Esophagus squamous epithelium (tissue), 5 donors: ENCODE measurements at places on chromosomes 1 and 21.

DNA sequence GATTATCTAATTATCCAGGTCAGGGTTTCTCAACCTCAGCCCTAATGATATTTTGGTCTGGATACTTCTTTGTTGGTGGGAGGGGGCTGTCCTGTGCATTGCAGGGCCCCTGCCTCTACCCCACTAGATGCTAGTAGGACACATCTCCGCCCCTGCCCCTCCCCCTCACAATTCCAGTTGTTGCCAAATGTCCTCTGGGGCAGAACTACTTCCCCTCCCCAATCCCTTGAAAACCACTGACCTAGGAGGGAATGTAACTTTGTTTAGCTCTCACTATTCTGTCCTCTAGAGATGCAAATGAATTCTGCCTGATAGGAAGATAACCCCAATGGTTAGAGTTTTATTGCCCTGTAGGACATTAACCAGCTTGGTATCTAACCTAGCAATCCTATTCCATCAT, 8.1 kb downstream of the CACNA1S start:
- no peak overlapping the region for H3K4me3 ChIP-seq
- DNase-seq, result no peak
- no peaks in the 10 kb centered on the region for H3K4me1 ChIP-seq
- H3K27ac ChIP-seq, result no peak overlapping the region
- no peaks in the 10 kb centered on the region for H3K27me3 ChIP-seq

DNA sequence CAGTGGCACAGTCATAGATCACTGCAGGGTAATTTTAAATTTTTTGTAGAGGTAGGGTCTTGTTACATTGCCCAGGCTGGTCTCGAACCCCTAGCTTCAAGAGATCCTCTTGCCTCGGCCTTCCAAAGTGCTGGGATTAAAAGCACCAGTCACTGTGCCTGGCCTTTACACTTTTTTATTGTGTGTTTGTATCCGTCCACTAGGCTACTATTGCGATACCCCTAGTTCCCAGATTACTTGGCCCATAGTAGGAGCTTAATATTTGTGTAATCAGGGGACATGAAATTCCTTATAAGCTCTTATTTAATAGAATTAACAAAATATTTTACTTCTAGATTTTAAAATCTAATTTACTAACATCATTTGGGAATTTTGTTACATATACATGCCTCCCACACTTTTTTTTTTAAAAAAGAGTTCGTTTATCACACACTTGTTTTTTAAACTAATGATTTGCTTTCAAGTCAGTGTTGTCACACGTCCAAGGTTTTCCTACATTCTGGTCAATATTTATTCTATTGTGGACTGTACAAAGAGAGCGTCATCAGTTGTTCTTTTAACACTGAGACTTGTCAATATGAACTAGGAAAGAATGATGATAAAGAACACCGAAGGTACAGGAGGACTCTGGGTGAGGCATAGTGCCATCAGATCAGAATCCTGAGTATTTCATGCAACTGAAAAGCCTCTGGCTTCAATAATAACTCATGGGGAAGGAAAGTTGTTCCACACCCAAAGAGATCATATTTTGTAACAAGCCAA, 63.7 kb downstream of the LEPR start:
- no peaks in the 10 kb centered on the region for H3K36me3 ChIP-seq
- no peak overlapping the region for H3K4me3 ChIP-seq
- H3K4me1 ChIP-seq, result no peaks in the 10 kb centered on the region

GRCh38 chr1:86082183-86082582, 74.4 kb downstream of the COL24A1 start:
- H3K36me3 ChIP-seq, result no peaks in the 10 kb centered on the region
- H3K27me3 ChIP-seq, result no peaks in the 10 kb centered on the region
- H3K4me1 ChIP-seq, result no peaks in the 10 kb centered on the region
- no peak for DNase-seq

DNA sequence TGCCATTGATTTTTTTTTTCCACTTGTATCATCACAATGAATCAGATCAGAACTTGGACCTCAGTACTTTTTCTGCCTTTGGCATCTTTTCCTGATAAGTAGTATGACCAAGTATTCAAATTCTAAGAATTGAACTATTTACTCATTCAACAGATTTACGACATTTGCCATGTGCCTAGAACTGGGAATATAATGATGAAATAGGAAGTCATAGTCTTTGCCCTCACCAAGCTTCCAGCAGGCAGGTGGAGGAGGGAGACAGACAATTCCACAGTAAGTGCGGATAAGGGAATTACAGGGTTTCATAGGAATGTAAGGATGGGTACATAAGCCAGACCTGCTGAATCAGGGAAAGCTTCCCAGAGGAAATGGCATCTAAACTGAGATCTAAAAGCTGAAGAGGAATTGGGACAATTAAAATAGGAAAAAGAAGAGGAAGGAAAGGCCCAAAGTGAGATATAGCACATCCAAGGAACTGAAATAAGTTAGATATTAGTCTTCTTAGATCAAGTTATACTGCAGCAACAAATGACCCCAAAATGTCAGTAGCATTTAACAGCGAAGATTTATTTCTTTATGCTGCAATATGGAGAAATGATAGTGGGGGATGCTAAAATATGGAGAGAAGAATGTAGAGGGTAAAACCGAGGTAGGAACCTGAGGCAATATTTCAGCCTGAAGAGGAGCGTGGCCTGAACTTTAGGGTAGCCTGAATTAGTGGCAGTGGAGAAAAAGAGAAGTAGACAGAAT, 5.3 kb upstream of the DDX59 start:
- peaks cover 6% of the 10 kb centered on the region for H3K4me1 ChIP-seq
- no peaks in the 10 kb centered on the region for H3K27me3 ChIP-seq
- H3K36me3 ChIP-seq, result no peaks in the 10 kb centered on the region
- no peak overlapping the region for H3K4me3 ChIP-seq

DNA sequence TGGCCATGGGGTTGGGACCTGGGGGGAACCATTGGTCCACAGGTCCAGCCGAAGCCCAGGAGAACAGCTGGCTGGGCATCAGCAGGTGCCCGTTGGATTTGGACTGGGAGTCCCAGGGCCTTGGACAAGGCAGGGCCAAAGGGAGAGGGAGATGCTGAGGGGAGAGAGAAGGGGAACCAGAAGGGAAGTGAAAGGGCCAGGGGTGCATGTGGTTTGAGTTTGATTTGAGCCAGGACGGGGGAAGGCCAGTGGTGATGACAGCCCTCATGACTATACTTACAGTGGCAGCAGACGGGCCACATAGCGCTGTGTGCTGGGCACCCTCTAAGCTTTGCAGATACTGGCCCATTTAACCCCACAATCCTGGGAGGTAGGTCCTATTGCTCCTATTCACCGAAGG, 18.8 kb downstream of the AGRN start:
- H3K4me3 ChIP-seq, result no peak overlapping the region
- peaks cover 51% of the 10 kb centered on the region for H3K4me1 ChIP-seq
- DNase-seq, result no peak
- H3K27ac ChIP-seq, result no peak overlapping the region

DNA sequence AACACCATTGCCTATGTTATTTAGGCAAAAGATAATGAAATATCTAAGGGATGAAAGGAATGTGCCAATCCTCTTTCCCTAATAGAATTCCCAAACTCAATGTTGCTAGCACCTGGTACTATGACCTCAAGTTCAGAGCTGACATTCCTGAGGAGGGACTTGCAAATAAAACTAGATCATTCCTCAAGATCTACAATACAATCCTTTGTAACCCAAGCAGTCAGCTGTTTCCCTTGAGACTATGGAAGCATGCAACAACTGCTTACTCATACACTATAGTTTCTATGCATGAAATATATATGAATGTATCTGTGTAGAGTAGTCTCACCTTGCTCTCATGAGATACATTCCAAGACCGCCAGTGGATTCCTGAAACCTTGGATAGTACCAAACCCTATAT, 65.0 kb downstream of the ABL2 start:
- no peak overlapping the region for H3K4me3 ChIP-seq
- no peaks in the 10 kb centered on the region for H3K27me3 ChIP-seq
- peaks cover under 1% of the 10 kb centered on the region for H3K4me1 ChIP-seq
- H3K36me3 ChIP-seq, result no peaks in the 10 kb centered on the region
- no peak for DNase-seq

GRCh38 chr1:27476237-27476636, 13.7 kb downstream of the WASF2 start:
- H3K27me3 ChIP-seq, result no peaks in the 10 kb centered on the region
- no peak for DNase-seq
- peaks cover 50% of the 10 kb centered on the region for H3K4me1 ChIP-seq
- no peak overlapping the region for H3K27ac ChIP-seq
- no peak overlapping the region for H3K4me3 ChIP-seq
- H3K36me3 ChIP-seq, result peaks cover 33% of the 10 kb centered on the region
